ENCODE measurements at places on chromosomes 11 and 22.

GRCh38 chr22:32947573-32947972, 110.6 kb downstream of the SYN3 start:
- DNase-seq, result no peak

DNA sequence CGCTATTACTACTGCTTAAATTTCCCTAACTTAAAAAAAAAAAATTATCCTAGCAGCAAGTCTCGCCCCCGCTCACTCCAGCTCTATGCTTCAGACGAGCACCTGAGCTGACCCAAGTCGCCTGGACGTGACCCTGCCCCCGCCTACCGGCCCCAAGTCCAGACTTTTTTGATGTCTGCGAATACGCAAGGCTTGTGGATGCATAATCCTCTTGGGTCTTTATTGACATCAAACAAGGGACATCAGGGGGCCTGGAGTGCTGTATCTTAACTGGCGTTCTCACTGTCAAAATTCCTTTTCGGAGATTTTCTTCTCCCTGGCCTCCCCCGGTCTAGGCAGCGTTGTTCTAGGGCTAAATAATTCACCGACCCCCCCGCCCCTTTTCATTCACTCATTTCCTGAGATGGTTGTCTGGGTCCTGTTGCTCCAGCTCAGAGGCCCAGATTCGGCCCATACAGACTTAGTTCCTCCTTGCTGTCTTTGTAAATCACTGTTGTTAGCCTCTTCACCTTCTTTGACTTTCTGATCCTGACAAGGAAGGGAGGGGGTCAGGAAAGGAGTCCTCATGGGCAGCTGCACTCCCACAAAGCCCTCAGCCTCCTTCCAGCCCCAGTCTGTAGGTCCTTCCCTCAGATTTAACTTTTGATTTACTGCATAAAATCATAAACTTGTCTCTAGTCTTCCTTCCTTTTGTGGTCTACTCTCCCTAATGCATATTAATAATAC, 601 bp upstream of the LRP4 start:
- DNase-seq, result no peak

- no peak for DNase-seq
These were observed 2.7 kb downstream of the CDC42BPG start for GRCh38 chr11:64841592-64842365.

- no peak for DNase-seq
These were observed 2.0 kb upstream of the CDK2AP2 start for GRCh38 chr11:67510023-67510345.

GRCh38 chr11:28133146-28133545, 25.0 kb downstream of the METTL15 start:
- DNase-seq, result no peak

DNA sequence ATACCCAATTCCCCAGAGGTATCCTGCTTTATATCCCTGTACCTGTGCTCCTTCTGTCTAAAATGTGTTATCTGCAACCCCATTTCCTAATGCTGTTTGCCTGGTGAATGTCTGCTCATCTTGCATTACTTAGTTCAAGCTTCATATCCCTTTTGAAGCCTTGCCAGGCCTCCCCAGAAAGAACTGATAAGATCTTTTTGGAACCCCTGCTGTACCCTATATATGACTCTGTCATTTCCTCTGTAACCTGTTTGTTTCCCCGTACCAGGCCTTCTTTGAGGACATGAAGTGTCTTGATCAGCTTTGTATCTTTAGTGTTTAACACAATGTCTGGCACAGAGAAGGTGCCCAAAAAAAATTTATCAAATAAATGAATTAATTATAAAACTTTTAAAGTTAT, 77.6 kb downstream of the LIF start:
- no peak for DNase-seq

DNA sequence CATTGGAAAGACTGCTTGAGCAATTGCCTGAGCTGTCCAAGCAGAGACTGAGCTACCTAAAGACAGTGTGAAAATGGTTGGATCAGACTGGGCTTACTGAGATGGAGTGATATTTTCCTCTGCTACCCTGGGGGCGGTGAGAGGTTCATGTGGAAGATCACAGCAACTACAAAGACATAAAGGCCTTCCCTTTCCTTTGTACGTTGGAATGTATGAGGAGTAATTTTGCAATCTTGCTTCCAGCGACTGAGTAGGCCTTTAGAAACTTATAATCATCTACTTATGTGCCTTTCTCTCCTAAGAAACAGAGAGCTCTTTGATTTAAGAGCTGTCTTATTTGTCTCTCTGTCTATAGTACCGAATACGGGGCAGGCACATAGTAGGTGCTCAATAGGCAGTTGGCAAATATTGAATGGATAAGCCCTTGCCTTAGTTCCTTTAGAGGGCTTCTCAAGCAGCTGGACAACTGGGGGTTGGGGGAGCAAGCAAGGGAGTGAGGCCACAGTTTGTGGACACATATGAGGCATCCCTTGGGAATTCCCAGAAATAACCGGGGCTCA, 2.4 kb upstream of the HEPACAM start:
- no peak for DNase-seq

DNA sequence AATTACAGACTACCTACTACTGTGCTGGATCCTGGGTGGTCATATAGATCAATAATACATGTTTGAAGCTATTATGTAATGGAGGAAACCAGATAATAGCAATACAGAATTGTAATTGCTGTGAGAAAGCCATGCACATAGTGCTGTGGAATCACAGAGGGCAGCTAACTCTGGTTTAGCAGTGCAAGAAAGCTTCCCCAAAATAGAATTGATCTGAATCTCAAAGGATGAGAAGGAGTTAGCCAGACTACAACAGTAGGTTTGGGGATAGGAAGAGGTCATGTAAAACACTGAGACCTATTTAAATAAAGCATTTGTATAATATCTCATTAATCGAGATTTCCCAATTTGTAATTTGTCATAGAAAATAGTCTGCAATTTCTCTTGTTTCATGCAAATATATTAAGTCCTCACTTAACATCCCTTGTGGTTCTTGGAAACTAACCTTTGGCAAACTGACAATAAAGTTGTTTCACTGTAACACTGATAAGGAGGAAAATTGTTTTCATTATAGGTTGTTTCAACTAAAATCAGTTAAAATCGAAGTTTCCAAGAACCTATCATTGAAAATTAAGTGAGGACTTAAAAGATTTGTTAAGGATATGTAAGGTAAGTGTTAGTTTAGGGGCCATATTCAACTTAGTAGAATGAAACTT, 7.6 kb downstream of the C11orf58 start:
- no peak for DNase-seq

DNA sequence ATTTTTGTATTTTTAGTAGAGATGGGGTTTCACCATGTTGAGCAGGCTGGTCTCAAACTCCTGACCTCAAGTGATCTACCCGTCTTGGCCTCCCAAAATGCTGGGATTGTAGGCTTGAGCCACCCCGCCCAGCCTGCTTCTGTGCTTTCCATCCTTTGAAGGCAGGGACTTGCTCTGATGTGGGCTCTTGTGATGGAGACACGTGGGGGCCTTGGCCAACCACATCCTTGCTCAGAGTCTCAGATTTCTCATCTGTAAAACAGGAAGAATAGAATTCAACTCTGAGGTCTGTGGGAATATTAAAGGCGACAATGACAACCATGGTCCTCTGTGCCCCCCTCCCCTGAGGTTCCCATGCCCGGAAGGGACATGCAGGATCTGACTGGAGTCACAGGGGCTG, 3.8 kb upstream of the GGA1 start:
- DNase-seq, result no peak

DNA sequence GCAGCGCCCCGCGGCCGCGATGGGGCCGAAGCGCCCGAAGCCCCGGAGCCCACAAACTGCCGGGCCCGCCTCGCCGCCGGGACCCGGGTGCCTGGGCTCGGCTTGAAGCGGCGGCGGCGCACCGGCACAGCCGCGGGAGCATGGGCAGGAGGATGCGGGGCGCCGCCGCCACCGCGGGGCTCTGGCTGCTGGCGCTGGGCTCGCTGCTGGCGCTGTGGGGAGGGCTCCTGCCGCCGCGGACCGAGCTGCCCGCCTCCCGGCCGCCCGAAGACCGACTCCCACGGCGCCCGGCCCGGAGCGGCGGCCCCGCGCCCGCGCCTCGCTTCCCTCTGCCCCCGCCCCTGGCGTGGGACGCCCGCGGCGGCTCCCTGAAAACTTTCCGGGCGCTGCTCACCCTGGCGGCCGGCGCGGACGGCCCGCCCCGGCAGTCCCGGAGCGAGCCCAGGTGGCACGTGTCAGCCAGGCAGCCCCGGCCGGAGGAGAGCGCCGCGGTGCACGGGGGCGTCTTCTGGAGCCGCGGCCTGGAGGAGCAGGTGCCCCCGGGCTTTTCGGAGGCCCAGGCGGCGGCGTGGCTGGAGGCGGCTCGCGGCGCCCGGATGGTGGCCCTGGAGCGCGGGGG, 346 bp downstream of the FJX1 start:
- no peak for DNase-seq

DNA sequence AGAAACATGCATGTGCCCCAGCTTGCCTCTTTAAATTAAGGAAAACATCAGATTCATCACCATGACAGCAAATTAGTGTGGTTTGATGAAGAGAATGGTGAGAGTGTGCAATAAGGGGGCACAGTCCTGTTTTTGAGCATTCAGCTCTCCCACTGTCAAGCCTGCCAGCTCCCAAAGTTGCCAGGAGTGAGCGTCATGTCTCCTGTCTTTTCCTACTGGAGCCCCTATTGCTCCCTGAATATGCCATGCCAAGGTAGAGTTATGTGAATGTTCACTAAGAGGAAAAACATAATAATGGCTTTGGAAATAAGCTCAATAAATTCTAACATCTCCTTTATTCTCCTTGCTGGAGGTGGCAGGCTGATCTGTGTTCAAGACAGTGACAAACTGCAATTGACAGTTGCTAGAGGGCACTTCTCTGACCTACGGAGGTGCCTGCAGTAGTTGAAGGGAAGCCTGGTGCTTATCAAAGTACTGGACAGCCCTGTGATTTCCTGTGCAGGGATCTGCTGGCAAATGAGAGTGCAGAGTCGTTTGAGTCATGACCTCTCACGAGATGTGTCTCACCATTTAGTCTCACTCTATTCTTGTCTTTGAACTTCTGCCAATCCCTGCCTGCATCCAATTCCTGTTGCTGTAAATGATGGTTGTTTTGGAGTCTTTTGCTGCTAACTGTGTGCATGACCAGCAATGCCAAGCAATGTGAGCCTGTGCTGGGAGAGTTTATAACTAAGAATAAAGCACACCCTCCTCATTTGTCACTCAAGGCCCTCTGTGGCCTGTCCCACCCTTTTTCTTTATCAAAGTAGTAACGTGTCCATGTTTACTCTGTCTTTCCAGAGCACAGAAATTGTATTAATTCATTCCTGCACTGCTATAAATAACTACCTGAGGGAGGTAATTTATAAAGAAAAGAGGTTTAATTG, 34.8 kb downstream of the MRGPRX2 start:
- DNase-seq, result no peak

DNA sequence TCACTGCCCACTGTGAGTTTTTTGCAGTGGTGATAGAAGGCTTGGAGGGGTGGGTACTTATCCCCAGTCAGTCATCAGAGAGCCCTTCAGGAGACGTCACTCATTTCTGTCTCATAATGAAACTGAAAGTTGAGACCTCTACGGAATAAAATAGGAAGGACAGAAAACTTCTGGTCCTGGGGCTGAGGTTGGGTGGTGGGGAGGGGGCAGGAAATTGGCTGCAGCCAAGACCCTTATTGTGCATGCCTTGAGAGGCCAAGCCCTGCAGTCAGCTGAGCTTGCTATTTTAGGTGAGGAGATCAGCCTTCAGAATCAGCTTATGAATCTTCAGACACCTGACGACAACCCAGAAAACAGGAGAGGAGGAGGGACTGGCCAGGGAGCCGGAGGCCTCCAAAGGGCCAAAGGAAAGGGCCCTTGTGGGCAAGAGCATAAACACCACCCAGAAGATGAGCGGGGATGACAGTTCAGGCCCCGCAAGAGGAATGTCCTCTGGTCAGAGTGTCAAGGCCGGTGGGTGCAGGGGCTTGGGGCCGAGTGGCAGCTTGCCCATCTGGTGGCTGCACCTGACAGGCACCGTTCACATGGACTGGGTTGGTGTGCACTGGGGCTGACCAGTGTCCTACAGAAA, 17.9 kb upstream of the ADA2 start:
- DNase-seq, result no peak

- no peak for DNase-seq
These were observed 10.9 kb upstream of the PHLDB1 start for GRCh38 chr11:118596224-118597146.

DNA sequence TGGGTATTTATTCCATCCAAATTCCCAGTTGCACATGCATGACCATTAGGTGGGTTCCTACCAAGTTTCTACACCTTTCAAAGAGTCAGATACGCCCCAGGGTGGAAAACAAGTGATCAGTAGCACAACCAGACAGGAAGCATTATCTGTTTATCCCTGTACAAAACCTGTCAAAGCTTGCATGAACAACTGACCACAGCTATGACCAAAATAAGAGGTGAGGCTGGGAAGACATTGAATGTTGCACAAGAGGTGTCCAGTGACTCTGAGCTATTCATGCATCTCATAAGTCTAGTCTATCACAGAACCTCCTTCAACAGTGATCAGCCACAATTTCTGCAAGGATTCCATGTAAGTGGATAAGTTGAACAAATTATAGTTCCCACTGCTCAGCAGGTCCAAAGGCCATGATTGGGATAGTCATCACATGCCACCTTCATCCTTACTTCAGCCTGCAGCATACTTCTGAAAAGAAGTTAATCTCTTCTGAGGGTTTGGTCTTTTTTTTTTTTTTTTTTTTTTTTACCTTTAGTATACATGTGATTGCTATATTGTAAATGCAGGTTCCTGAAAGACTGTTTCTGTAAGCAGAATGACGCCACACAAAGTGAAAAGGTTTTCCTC, 28.0 kb upstream of the TMEM45B start:
- DNase-seq, result no peak

- DNase-seq, result no peak
These were observed 4.7 kb downstream of the TNNT3 start for GRCh38 chr11:1924181-1924580.

GRCh38 chr11:64121663-64122410, 44.1 kb downstream of the MACROD1 start:
- no peak for DNase-seq

GRCh38 chr11:10943968-10944367, 86.1 kb upstream of the ZBED5 start:
- DNase-seq, result no peak

DNA sequence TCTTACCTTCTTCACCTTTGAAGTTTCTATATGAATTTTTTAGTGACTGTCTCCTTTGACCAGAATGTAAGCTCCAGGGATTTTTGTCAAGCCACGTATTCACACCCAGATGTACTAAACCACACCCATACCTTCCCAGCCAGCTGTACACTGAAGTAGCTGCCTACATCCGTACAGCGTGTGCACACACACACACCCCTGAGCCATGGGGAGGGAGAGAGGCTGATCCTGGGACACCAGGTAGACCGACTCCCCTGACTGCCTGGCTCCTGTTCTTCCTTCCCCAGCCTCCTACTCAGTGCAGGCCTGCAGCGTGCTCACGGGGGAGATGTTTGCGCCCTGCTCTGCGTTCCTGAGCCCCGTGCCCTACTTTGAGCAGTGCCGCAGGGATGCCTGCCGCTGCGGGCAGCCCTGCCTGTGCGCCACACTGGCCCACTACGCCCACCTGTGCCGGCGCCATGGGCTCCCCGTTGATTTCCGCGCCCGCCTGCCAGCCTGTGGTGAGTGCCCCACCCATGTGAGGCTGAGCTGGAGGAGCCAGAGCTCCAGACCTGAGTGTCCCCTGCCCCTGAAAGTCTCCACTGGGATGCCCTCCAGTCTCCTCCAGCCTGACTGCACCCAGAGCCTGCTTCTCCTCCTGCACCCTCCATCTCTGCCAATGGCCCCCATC, 25.9 kb downstream of the OTOG start:
- DNase-seq, result no peak

- DNase-seq, result no peak
These were observed at the start of gene PARVG for GRCh38 chr22:44180706-44181032. PARVG (plus strand) TSS chr22:44180925; CDS start chr22:44183330, 2,405 bp downstream.

- DNase-seq, result no peak
These were observed 30.7 kb downstream of the PHF21B start for GRCh38 chr22:44979154-44979553.

- no peak for DNase-seq
These were observed 1.6 kb downstream of the DEAF1 start for GRCh38 chr11:693415-693831.
